SW480 (cell line): ENCODE measurements at places on chromosomes 13 and 19.

GRCh38 chr13:52947921-52948373 lies 80.7 kb upstream of the OLFM4 start:
- DNase-seq: no peak

DNA sequence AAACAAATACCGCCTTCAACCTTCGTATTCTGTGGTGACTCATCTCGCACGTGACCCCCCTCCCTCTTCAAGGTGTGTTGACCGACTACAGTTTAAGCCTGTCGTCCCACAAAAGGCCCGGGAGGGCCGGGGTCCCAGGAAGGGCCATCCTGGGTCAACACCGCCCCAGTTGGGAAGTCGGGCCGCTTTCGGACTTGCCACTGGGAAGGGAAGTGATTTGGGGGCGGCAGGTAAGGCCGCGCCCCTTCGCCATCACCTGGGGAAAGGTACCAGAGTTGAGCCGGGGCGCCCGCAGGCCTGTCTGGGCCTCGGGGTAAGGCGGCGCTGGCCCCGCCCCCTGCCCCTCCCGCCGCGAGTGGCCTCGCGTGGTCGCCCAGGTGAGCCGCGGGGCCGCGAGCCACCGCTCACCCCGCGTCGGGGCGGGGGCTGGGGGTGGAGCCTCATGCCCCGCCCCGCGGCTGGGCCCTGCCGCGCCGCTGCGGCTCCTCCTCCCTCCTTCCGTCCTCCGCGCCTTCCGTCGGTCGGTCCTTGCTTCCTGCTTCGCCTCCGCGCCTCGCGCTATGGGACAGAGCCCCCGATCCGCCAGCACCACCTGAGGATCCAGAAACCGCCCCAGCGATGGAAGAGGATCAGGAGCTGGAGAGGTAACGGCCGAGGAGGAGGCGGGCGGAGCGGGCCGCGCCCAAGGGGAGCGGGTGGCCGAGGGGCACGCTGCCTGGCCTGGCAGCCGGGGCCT lies at the start of gene POLR1D:
POLR1D (plus strand) TSS at position 527 of the 736 bp plus-strand sequence; CDS start at position 619, 92 bp downstream.
- peak; percentile 93 for DNase-seq

DNA sequence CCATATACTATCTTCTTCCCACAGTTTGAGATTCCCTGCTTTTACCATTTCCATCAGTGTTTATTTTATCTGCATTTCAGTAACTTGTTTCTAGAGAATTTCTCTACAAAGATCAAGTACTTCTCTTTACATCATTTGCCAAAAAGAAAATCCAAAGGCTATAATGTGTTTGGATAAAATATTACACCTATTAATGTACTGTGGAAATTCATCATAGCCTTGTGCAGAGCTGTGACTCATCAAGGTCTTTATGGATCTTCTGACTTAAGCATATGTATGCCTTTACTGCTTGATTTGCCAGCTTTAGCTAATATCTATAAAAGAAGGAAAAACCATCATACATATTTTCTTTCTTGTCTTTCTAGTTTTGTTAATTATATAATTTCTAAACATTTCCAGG lies 9.6 kb upstream of the HTR2A start:
- no peak for DNase-seq

DNA sequence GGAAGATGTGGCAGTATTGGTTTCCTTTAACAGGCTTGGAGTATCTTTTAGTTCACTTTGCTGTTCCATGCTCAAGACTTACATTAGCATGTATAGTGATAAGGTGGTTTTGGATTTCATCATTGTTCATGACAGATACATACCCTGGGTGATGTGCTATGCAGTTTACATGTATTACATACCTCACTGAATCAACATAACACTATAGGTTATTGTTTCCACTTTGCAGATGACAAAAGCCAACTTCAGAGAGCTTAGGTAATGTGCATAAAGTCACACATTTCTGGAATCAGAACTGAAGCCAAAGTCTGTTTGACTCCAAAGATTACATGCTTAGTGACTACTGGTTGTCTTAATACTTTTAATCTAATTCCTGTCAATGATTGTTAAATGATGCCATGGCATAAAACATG lies 7.1 kb downstream of the COMMD6 start:
- DNase-seq: no peak

DNA sequence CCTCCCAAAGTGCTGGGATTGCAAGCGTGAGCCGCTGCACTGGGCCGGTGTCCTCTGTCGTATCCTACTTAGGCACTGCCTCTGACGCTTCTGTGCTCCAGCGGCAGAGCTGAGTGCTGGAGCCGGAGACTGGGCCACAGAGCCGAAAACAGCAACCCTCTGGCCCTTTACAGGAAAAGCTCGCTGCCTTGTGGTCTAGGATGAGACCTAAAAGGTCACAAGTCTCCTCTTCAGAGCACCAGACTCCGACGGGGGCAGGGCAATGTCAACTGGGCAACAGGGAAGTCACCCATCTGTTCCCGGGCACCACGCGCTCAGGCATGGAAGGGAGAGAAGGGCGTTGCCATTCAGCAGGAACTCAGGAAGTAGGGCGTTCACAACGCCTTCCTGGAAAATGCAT lies 91.7 kb downstream of the GADD45B start:
- no peak for DNase-seq

DNA sequence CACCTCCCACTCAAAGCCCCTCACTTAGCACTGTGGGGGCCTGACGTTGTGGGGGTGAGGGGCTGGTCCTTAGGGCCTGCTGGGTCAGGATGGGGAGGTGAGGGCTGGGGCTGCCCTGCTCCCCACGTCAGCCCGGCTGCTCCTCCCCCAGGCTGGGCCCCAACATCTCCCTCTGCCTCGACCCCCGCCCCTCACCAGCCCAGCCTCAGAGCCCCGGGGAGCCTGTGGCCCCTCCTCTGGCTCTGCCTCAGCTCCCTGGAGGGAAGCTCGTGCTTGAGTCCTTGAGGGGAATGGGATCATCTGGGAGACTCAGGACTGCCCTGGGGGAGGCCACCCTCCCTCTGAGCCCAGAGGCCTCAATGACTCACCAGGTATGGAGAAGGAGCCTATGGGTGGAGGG lies 6.8 kb downstream of the LILRA4 start:
- no peak for DNase-seq
